ENCODE measurements at places on chromosomes 12 and 14.

DNA sequence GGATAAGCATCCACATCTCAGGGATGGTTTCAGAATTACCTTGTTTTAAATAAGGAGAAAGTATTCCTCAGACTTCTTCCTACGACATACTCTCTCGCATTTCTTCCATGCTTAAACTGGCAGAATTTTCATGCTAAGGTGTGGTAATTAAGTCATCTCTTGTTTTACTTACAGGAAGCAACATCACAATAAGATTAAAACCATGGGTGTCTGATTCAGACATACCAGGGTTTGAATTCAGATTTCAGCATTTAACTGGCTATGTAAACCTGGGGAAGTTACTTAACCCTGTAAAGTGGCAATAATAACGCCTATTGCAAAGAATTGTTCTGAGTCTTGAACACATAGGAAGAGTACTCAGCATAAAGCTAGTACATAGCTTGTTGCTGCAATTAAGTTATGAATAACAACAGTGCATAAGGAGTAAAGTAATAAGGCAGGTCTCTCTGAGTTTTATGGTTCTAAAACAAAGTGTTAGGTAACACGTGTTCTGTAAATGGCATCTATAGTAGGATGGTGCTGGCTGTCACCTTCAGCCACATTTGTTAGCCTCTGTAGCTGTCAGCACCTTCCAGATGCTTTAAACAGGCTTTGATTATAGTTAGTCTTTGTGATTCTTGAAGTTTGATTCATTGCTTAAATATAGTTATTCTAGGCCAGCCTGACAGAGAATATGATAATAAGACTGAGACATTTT is 38.8 kb downstream of the IFT43 start:
- DNase-seq, result no peak

DNA sequence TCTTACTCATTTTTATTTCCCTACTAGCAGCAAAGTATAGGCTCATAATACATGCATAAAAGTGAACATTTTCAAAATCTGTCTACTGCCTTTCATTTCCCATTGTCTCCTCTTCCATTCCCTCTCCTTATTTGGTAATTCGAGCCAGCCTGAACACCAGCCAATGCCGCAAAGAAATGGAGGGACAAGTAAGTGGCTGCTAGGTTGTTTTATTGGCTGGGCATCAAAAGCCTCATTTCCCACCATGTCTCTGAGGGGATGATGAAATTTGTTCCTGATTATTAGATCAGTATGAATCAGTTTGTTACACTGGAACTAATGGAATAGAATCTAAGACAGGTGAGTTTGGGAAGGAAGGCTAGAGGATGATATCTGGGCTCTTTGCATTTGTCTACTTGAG is 143.5 kb downstream of the KCNA5 start:
- no peak for DNase-seq

DNA sequence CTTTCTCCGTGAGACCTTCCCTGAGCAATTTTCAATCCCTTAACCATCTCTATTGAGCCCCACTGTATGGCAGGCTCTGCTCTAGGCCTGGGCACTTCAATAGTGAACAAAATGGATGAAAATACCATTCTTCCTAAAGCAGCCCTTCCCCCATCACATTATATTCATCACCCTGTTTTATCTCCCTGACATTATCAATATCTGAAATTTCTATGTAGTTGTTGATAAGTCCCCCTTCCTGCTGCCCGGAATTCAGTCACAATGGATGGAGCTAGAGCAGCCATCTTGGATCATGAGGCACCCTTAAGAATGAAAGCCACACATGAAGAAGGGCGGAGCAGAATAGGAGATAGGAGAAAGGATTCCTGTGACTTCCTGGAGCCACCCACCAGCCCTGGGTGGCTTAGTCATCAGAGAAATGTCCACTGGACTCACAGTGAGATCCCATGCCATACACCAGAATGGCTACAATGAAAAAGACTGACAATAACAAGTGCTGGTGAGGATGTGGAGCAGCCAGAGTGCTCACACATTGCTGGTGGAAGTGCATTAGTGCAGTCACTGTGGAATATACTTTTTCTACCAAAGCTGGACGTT is 33.9 kb downstream of the SCARB1 start:
- no peak for DNase-seq

GRCh38 chr12:13062669-13063068 is 18.5 kb downstream of the FAM234B start:
- no peak for DNase-seq

- no peak for DNase-seq
Observed at GRCh38 chr14:41302776-41303175, 303.9 kb upstream of the LRFN5 start.

DNA sequence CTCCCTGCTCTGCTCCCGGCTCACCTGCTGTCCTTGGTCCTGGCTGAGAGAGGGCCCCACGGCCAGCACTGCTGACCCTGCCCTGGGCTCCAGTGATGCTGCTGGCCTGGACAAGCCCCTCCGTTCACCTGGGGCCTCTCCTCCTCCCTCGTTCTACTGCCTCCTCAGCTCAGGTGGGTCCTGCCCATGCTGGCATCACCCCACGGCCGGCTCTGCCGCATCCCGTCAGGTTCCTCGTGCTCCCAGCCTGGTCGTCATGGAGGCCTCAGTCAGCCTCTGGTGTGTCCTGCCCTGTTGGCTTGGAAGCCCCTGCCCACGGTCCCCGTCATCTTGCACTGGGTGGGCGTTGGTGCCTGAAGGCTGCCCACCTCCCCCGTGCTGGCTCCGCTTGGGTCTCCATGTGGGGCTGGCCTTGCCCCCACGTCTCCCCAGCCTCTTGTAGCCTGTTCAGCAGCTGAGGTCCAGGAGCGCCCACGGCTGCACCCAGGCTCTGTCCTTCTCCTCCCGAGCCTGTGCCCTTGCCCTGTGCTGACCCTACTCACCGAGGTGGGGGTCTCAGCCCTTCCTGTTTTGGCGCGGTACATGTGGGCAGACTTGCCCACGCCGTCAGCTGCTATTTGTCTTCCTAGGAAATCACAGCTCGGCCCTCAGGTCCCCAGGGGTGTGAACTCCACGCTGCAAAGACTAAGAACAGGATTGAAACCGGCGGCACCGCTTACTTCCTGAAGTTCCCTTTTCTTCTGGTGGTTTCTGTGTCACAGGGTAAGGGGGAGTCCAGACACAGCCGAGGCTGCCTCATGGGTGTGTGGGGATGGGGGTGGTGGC is 121.6 kb downstream of the TMEM121 start:
- DNase-seq, result no peak

DNA sequence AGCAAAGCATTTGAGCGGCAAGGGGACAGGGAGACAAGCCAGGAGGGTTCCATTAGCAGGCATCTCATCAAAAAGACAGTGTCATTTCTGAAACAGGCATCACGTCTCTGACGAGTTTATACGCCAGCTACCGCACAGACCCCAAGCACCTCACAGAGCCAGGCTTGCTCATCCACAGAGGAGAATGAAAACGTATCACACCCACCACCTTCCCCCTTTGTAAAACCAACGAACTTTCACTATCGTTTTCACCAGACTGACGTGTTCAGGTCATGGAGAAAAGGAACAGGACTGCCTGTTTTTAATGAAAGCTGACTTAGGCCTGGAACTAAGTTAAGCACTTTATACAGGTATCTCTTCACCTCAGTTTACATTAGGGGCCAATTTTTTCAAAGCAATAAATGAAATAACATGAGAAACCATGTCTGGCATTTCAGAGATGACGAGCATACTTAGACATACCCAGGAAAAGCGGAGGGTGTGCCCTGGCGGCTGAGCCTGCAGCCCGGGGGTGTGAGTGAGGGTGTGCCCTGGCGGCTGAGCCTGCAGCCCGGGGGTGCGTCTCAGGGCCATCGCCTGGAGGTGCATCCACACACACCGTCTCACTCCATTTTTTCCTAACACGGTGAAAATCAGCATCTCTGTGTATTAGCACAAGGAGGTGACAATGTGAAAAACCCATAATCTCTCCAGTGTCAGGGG is 41.9 kb downstream of the STX2 start:
- no peak for DNase-seq

DNA sequence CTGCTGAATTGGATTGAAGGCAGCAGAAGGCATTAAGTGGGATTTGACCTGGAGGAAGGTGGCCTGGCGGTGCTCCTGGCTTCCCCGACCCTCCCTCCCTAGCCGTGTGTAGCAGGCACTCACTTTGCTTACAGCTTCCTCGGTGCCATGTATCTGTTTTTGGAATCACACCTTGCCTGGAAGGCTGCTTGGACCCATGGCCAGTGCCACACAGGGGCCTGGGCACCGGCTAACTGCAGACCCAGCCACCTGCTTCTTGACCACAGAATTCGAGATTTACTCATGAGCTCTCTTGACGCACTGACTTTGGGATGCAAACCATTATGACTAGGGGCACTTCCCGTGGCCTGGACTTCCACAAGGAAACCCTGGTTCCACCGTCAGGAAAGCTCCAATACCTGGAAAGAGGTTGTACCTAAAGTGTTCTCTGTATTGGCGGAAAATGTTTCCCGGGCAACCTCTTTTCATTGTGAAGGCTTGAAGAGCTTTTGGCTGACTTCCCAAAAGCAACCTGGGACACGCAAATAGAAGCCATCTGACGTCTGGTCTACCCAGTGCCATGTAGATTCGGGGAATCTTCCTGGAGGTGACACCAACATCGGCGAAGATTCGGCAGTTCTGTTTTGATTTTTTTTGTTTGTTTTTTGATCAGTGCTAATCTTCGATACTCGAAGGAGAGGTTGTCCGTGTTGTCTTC is 125.6 kb upstream of the RTL1 start:
- no peak for DNase-seq

DNA sequence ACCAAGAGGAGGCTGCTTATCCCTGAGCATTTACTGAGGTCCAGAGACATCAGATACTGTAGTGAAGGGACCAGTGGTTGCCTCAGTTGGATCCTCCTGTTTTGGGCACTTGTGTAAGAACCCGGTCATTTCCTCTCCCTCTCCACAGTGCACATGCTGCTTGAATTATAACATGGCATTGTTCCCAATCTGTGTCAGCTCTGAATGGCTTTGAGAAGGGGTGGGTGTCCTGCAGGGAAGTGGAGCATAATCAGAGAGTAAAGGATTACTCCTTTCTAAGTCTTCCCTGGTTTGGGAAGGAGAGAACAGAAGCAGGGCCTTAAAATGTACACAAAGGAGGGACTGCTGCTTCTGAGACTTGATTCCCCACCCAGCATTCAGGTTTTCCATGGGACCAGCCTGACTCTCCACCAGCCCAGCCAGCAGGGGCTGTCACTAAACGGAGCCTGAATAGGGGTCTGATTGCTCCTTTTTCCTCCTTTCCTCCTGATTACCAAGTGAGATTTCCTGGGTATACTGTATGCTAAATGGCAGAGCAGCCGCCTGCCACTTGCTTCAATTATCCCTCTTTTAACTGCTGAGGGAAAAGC is 78.4 kb downstream of the NRXN3 start:
- no peak for DNase-seq

- no peak for DNase-seq
Observed at GRCh38 chr12:121227294-121227693, 17.4 kb downstream of the P2RX4 start.

GRCh38 chr12:114760151-114760877 is 76.3 kb upstream of the TBX3 start:
- DNase-seq, result no peak

- no peak for DNase-seq
Observed at GRCh38 chr12:125149160-125150108, 84.2 kb downstream of the AACS start.

DNA sequence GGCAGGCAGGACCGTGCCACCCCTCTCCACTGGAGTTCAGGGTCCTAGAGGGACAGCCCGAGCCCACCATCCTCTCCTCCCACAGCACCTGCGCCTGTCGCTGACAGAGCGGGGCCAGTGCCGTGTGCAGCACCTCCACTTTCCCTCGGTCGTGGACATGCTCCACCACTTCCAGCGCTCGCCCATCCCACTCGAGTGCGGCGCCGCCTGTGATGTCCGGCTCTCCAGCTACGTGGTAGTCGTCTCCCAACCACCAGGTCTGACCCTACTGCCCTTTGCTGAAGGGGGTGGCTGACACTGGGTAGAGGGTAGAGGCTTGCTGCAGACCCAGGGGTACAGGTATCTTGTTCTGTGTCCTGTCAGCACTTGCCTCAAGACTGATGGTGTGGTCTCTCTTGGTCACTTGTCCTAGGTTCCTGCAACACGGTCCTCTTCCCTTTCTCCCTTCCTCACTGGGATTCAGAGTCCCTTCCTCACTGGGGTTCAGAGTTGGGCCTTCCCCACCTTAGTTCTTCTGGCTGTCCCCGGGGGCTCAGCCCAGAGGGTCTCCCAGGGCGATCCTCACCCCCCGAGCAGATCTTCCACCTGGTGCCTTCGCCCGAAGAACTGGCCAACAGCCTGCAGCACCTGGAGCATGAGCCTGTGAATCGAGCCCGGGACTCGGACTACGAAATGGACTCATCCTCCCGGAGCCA is 42.0 kb downstream of the SH2B3 start:
- DNase-seq, result no peak

DNA sequence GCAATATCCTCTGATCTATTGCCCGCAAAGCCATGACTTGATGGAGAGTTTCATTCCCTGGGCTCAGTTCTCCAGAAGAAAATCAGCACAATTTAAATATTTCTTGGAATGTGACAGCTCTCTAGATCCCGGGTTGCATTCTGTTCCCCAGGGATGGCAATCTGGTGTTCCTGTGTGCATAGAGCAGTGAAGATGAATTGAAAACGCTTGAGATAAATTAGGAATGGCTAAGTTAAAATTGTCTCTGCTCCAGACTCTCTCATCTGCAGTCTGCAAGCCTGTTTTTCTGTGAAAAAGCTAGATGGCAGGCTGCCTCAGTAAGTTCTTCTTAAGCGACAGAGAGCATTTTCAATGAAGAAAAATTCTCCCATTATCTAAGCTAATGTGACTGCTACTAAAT is 582.5 kb upstream of the MGAT4C start:
- no peak for DNase-seq

DNA sequence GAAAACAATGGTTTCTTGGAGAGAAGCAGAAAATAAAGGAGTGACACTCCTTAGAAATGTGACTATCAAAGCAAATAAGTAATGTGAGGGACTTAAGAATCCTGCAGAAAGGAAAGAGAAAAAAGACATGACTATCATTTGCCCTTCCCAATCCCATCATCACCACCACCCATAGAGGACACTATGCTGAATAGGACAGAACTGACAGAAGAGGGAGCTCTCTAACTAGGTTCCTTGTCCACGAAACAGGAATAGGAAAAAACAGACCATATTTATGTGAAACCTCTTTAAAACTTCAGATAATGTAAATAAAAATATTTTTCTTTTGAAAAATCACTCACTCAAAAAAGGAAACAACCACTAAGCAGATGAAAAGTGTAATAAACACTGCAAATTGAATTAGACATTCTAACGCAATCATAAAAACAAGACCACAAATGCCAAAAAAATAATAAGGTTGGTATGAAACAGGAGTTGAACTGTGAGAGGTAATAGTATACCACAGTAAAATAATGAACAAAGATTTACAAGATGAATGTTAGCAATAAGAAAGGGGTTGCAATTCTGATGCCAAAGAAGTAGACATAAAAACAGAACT is 24.1 kb downstream of the KLRD1 start:
- DNase-seq, result no peak
